ENCODE measurements at places on chromosomes 6 and 20.

- no peak for DNase-seq
Observed at GRCh38 chr6:97203343-97203742, 79.7 kb downstream of the MMS22L start.

DNA sequence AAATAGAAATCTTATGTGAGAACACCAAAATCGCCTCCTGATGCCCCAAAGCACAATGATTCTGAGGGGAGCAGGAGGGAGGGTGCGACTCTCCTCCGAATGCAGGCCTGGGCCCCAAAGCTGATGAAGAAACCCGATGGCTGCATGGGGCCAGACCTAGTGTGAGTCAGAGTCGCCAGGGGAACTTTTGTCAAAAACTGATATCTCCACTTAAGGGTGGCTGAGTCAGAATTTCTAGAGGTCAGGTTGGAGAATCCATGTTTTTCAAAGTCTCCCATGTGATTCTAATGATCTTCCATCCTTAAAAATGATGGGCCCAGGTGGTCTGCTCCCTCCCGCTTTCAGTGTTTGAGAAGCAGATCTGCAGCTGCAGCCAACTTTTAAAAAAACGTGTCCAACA, 172.8 kb downstream of the BACH2 start:
- DNase-seq = no peak

- DNase-seq = no peak
Observed at GRCh38 chr6:159831373-159831679, 31.2 kb downstream of the PNLDC1 start.

GRCh38 chr20:8248051-8248450, 116.0 kb downstream of the PLCB1 start:
- DNase-seq = no peak

GRCh38 chr6:53701333-53702218, 36.0 kb upstream of the KLHL31 start:
- no peak for DNase-seq

GRCh38 chr20:54152227-54153040, 21.4 kb downstream of the CYP24A1 start:
- no peak for DNase-seq

DNA sequence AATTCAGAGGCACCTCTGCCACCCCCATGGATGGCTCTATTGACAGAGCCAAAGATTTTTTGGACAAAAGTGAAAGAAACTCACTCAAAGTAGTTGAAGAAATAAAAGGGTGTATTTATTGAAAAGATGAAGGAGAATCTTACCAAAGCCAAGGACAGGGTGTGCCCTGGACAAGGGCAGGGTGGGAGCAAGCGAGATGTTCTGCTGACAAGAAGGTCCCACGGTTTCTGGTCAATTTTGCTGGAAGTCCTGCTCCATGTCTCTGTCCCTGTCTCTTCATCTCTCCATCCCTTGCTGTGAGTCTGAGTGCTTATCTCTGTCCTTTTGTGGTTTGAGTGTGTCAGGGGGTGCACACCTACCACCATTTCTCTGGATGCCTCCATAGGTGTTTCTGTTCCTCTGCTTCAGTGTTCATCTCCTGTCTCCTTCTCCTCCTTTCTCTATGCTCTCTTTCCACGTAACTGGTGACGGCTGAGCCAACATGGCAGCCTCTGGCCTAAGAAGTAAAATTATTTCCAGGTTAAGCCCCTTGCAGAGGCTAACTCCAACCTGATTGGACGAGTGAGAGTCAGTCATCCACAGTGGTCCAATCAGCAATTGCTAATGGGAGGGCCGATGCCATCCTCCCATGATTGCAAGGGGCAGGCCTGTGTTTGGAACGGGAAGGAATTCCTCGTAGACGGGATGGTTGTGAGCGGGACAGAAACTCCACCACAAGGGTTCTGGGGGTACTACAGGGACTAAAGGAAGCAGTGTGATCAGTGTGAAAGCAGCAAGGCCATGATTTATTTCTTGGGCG, 502.1 kb upstream of the CDH4 start:
- DNase-seq = no peak

DNA sequence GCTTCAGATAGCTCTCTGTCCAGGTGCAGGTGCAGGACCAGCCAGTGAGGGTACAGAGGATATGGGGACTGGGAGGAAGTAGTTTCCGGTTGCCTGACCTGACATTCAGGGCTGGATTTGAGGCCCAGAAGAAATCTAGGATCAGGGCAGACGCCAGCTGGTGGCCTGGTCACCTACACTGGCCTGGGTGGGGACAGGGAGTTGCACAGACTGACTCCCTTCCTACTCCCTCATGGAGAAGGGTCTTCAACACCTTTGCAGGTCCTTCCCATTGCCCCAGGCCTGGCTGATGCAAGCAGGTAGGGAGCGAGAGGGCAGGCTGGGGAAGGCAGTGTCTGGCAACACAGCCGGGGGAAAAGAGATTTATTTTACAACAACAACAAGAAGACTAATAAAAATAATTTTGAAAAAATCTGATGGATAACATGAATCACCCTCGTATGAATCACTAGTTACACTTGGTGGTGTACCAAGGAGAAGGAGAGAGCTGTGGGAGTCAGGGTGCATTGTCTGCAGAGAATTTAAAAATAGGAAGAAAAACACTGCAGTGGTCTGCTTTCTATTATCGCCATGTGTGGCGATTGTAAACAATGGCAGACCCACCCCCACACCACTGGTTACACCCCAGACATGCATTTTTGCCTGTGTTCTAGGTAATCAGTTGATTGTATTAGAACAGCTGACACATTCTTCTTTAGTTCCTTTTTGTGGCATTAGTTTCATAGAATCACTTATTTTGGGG, 62.3 kb upstream of the SNX9 start:
- peak; percentile 39 for DNase-seq

Measured in SW480 (cell line).